ENCODE measurements at places on chromosomes 7 and 10. TPM values are rescaled to one million over a fixed set of nuclear protein-coding genes. Genes with fewer than 3 reads are reported as not detected.

PKD1L1 gene
- under 0.01 TPM for total RNA-seq

CCL26 gene
- 1.4 TPM for total RNA-seq

TMEM72 gene
- total RNA-seq: not detected

HOXA10 gene
- total RNA-seq: not detected

VENTX gene
- not detected for total RNA-seq

NEBL gene
- 0.16 TPM for total RNA-seq

ADK gene
- 25.4 TPM for total RNA-seq

CCDC172 gene
- total RNA-seq: not detected

ZPBP gene
- not detected for total RNA-seq

RBP3 gene
- total RNA-seq: not detected

NYAP1 gene
- 2.0 TPM for total RNA-seq

SPACDR gene
- 0.17 TPM for total RNA-seq

PNLIPRP2 gene
- not detected for total RNA-seq

PDE6C gene
- not detected for total RNA-seq
